T-cell (primary cell): ENCODE measurements at places on chromosomes 7 and 10.

GRCh38 chr7:36076074-36076473, 77.0 kb upstream of the EEPD1 start:
- no peak overlapping the region for H3K27ac ChIP-seq
- peaks cover 14% of the 10 kb centered on the region for H3K27me3 ChIP-seq
- no peak for DNase-seq
- no peak overlapping the region for H3K4me3 ChIP-seq
- no peaks in the 10 kb centered on the region for H3K36me3 ChIP-seq
- no peaks in the 10 kb centered on the region for H3K4me1 ChIP-seq

DNA sequence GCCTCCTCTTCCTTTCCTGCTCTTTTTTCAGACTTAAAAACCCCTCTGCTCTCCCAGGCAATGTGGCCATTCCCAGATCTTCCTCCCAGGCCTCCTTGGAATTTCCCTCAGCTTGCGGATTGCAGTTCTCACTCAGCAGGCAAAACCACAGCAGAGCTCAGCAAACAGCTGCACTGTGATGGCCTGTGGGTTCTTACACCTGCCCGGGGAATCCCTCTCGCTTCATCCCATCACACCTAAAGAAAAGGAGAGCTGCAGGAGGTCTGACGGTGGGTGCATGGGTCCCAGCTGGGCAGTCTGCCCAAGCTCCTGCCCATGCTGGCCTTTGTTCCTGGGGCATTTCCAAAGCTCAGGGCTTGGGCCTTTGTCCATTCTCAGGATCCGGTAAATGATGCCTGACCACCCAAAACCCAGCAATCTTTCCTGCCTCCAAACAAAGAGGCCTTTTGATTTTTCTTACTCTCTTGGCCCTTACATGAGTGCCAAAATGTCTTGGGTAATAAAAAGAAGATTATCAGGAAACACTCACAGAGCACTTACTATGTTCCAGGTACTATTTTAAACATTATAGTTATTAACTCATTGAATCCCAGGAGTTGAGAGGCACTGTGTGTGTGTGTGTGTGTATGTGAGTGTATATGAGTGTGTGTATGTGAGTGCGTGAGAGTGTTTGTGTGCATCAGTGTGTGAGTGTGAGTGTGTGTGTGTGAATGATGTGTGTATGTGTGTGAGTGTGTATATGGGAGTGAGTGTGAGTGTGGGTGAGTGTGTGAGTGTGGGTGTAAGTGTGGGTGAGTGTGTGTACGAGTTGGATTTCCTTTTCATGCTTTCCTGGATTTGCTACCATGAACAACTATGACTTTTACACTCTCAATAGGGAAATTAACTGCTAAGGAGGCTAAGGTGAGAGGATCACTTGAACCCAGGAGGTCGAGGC, 64.5 kb upstream of the PODXL start:
- no peak overlapping the region for H3K27ac ChIP-seq
- no peak for DNase-seq
- H3K36me3 ChIP-seq, result no peaks in the 10 kb centered on the region
- no peak overlapping the region for H3K4me3 ChIP-seq
- H3K27me3 ChIP-seq, result no peaks in the 10 kb centered on the region

GRCh38 chr7:5495581-5496375, 72.1 kb upstream of the TNRC18 start:
- no peaks in the 10 kb centered on the region for H3K27me3 ChIP-seq
- H3K4me3 ChIP-seq, result no peak overlapping the region
- H3K36me3 ChIP-seq, result peaks cover 8% of the 10 kb centered on the region
- H3K27ac ChIP-seq, result no peak overlapping the region

DNA sequence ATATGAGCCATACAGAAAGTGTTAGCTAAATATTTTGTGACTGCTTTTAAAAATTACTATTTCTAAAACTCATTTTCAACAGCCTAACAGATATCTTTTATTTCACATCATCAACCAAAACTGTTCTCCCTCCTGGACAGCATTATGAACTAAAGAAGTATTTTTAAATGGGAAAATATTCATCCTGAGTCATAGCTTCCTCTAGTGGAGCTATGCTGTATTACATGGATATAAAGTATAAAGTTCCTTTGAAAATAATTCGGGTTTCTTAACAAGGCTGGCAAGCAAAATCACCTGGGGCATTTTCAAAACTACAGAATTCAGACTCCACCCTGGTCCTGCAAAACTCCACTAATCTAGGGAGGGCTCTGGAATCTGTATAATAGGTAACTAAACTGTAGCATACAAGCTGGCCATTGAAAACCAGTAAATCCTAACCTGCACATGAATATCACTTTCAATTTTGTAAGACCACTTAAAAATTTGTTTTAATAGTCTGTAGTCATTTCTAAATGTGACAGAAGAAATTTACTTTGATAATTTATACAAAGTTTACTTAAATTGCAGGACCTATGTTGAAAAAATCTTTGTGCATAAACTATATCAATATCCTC, 53.5 kb downstream of the SCIN start:
- no peak for DNase-seq
- no peaks in the 10 kb centered on the region for H3K27me3 ChIP-seq
- no peak overlapping the region for H3K27ac ChIP-seq

GRCh38 chr7:50497968-50498367, 47.8 kb upstream of the FIGNL1 start:
- H3K4me3 ChIP-seq, result no peak overlapping the region
- H3K27me3 ChIP-seq, result peaks cover 33% of the 10 kb centered on the region
- no peaks in the 10 kb centered on the region for H3K36me3 ChIP-seq

- no peak for DNase-seq
- no peak overlapping the region for H3K27ac ChIP-seq
- no peaks in the 10 kb centered on the region for H3K27me3 ChIP-seq
- no peaks in the 10 kb centered on the region for H3K4me1 ChIP-seq
- H3K4me3 ChIP-seq, result no peak overlapping the region
These were observed 50.3 kb upstream of the CABCOCO1 start for GRCh38 chr10:61612450-61612849.

DNA sequence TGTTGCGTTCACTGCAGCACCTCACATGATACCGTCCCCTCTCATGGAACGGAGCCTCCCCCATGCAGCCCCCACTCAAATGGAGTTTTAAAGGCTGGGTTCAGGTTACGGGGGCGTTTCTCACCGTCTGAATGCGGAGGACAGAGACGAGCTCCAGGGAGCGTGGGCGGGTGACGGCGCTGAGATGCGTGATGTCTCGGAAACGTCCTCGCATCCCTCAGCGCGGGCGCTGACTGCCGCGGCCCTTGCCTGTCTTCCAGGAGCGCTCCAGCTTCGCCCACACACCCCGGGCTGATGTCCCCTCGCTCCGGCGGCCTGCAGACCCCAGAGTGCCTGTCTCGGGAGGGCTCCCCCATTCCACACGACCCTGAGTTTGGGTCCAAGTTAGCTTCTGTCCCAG, 16.6 kb upstream of the AP5Z1 start:
- H3K4me1 ChIP-seq, result peaks cover under 1% of the 10 kb centered on the region
- no peak overlapping the region for H3K4me3 ChIP-seq
- DNase-seq, result no peak

- DNase-seq, result no peak
- no peaks in the 10 kb centered on the region for H3K36me3 ChIP-seq
- no peak overlapping the region for H3K27ac ChIP-seq
- no peaks in the 10 kb centered on the region for H3K4me1 ChIP-seq
- H3K4me3 ChIP-seq, result no peak overlapping the region
- H3K27me3 ChIP-seq, result no peaks in the 10 kb centered on the region
These were observed 33.3 kb downstream of the CDK14 start for GRCh38 chr7:90629297-90629918.

DNA sequence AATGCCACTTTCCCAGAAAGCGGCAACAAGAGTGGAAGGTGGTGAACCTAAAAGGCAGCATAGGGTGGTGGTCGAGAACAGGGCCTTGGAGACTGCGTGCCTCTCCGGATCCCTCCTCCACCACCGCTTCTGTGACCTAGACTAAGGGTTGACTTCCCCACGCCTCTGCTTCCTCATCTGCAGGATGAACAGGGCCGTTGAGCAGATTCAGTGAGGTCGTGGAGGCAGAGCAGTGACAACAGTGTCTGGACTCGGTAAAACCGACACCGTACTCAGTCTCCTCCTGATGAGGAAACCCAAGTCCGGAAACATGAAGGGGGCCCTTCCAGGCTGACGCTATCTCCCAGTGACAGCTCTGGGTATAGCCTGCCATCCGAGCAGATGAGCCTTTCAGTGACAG, 162.6 kb downstream of the CELF2 start:
- DNase-seq, result peak; percentile 80
- no peaks in the 10 kb centered on the region for H3K27me3 ChIP-seq
- H3K36me3 ChIP-seq, result peaks cover 6% of the 10 kb centered on the region
- H3K27ac ChIP-seq, result peak overlapping the region; percentile 94

GRCh38 chr7:131949659-131950058, 393.2 kb upstream of the PODXL start:
- H3K27ac ChIP-seq, result no peak overlapping the region
- no peak for DNase-seq
- no peaks in the 10 kb centered on the region for H3K36me3 ChIP-seq
- peaks cover 33% of the 10 kb centered on the region for H3K27me3 ChIP-seq
- H3K4me1 ChIP-seq, result no peaks in the 10 kb centered on the region
- H3K4me3 ChIP-seq, result no peak overlapping the region

GRCh38 chr10:1509011-1509530, 228.3 kb downstream of the ADARB2 start:
- no peak overlapping the region for H3K4me3 ChIP-seq
- DNase-seq, result no peak
- H3K4me1 ChIP-seq, result no peaks in the 10 kb centered on the region
- H3K36me3 ChIP-seq, result no peaks in the 10 kb centered on the region

DNA sequence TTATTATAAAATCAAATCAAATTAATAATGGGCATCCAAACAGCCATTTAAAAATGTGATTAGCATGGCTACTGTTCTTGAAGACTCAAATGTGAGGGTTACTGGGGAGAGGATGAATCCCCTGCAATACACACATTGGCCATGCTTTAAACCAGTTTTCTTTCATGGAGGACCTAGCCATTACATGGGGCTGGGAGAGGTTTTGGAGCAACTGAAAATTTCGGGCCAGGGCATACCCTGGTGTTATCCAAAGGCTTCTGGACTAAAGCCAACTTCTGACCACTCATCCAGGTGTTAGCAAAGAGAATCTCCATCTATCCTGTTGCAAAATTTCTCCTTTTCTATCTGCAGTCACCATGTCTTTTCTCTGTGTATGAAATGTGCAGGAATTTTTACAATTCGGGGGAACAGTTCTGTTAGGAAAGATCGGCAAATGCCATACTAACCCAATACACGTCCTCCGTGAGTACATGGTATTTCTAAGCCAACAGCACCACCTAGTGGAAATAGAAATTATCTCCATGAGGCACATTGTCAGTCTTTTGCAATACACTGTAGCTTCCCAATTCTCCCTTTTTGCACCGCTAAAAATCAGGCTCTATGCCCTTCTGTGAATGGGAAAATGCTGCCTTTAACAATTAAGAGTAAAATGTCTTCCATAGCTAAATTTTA, 47.0 kb upstream of the ZNF107 start:
- H3K27ac ChIP-seq, result no peak overlapping the region
- H3K4me3 ChIP-seq, result no peak overlapping the region
- H3K36me3 ChIP-seq, result no peaks in the 10 kb centered on the region
- no peaks in the 10 kb centered on the region for H3K27me3 ChIP-seq
- DNase-seq, result no peak

GRCh38 chr10:131195116-131195515, 116.4 kb downstream of the TCERG1L start:
- no peaks in the 10 kb centered on the region for H3K36me3 ChIP-seq
- DNase-seq, result no peak
- H3K27ac ChIP-seq, result no peak overlapping the region
- H3K4me1 ChIP-seq, result no peaks in the 10 kb centered on the region
- H3K4me3 ChIP-seq, result no peak overlapping the region
- H3K27me3 ChIP-seq, result no peaks in the 10 kb centered on the region

DNA sequence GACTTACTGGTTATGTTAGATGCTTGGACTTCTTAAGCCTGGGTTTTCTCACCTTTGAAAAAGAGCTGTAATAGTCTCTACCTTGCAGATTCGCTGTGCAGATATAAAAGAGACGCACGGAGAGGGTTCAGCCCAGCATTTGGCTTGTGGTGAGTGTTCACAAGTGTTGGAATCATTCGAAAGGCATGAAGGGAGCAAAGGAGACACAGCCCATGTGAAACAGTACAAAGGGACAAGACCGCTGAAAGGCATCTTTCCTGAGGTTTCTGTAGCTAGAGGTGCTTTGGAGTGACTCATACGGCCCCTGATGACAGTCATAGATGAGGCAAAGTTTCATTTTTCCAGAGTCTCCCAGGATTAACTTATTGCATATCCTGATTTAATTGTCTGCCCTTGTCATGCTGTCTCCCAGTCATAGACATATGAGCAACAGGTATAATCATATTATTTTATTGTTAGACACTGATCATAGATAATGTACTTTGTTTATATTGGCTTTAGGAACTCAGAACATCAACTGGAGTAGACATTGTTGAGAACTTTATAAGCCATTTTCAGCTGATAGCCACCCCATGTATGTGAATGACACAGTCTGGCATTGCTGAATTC, 171.1 kb downstream of the ADRA2A start:
- H3K4me1 ChIP-seq, result no peaks in the 10 kb centered on the region
- H3K4me3 ChIP-seq, result no peak overlapping the region
- no peak for DNase-seq
- no peaks in the 10 kb centered on the region for H3K27me3 ChIP-seq
- H3K27ac ChIP-seq, result no peak overlapping the region
- no peaks in the 10 kb centered on the region for H3K36me3 ChIP-seq

- no peak overlapping the region for H3K27ac ChIP-seq
- no peaks in the 10 kb centered on the region for H3K4me1 ChIP-seq
- H3K4me3 ChIP-seq, result no peak overlapping the region
These were observed 133.4 kb upstream of the PFKP start for GRCh38 chr10:2933924-2934323.

- peak overlapping the region; percentile 14 for H3K27ac ChIP-seq
- peak overlapping the region; percentile 39 for H3K4me3 ChIP-seq
- H3K4me1 ChIP-seq, result peaks cover 9% of the 10 kb centered on the region
These were observed 881 bp upstream of the PCGF5 start for GRCh38 chr10:91219371-91220193.

DNA sequence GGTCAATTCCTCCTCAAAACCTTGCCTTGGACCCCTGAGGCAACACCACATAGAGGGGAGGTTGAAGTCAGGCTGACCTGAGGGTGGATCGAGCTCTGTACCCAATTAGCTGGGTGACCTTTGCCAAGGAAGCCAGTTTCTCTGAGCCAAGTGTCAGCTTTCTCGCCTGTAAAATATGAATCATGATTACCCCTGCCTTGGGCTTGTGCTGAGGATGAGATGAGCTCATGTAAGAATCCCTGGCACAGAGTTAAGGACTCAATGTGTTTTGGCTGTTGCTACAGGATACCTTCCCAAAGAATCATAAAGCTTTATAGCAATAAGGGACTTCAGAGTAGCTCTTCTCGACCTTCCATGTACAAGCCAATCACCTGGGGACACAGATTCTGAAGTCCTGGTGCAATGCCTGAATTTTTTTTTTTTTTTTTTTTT, 43.5 kb upstream of the CACUL1 start:
- H3K27me3 ChIP-seq, result no peaks in the 10 kb centered on the region
- H3K27ac ChIP-seq, result no peak overlapping the region
- no peak for DNase-seq

DNA sequence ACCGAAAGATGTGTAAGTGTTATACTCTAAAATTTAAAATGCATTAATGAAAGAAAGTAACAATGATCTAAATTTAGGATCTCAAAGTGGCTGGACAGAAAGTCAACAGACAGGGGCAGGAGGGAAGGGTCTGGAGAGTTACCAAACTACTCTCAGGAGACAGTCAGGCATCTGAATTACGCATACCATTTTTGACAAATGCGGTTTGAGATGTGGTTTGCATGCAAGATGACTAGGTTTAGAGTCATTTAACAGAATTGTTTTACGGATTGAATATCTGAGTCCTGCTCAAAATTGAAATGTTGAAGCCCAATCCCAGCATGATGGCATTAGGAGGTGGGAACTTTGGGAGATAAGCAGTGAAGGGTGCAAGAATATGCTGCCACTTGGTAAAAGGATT, 314.1 kb downstream of the WDR11 start:
- no peaks in the 10 kb centered on the region for H3K27me3 ChIP-seq
- H3K27ac ChIP-seq, result no peak overlapping the region
- H3K4me3 ChIP-seq, result no peak overlapping the region
- no peaks in the 10 kb centered on the region for H3K4me1 ChIP-seq
